ENCODE measurements at places on chromosomes 5 and 9. TPM values are rescaled to one million over a fixed set of nuclear protein-coding genes. Genes with fewer than 3 reads are reported as not detected.

DNA sequence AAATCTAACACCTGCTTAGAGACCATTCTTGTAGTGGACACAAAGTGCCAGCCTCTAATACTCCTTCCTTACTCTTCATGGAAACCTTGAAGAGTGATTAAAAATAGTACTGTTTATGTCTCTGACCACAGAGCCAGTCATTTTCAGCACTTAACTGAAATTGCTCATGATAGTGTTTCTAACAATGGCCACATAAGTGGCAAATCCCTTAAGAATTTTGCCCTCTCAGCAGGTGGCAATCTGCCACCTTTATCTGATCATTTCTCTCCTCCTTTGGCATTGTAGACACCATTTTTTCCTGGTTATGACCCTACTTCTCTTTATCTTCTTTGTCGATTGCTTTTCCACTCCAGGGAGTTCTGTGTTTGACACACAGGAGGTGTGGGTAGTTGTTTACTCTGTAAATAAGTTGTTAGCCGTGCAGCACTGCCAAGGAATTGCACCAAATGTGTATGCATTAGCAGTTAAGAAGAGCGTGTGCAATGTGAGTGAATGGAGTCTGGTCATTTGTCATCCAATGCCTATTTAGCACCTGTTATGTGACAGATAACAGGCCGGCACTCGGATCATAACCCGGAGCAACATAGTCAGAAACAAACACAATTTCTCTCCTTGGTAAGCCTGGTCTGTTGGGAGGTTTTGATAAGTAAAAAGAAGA, 36.8 kb upstream of the STARD4 start:
- no peak for DNase-seq

DNA sequence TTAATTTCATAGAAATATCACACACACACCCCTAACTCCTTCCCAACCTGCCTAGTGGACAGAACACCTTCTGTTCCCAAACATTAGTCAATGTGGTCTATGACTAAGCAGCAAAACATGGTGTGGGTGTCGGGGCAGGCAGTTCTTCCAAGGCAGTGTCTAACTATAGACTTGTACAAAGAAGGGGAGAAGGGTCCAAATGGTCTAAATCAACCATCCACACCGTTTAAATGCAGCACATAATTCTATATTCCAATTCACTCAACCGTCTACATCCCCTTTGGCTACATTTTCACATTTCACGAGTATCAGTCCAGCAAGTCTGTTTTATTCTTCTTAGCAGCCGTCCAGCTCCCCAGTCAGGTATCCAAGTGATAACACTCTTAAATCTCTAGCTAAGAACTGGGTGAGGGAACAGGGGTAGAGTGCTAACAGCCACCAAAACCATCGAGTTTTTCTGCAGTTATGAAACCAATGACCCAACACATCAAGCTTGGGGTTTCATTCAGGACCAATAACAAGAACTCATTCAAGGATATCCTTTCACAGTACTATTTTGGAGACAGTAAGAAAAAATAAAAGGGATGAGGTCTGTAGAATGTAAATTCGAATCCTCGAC, 3.3 kb downstream of the ZNF608 start:
- peak; percentile 70 for DNase-seq

DNA sequence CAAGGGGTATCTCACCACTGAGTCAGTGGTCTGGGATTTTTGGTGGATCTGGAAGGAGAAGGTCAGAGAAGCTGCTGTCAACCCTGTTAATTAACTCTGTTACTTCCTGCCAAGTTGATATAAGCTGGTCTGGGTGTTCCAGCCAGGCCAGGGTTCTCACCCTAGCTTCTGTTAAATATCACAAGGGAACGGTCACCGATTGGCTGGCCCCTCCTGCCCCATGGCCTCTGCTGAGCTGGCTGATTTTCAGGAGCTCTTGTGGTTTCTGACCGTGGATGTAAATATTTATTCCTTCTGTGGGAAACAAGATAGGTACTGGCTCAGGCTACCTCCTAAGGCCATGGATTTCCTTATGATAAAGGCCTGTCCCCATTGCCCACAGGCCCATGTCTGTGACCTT, 1.0 kb downstream of the ADAMTS13 start:
- no peak for DNase-seq

The DOCK8 gene
- polyA plus RNA-seq, result 1.5 TPM

DNA sequence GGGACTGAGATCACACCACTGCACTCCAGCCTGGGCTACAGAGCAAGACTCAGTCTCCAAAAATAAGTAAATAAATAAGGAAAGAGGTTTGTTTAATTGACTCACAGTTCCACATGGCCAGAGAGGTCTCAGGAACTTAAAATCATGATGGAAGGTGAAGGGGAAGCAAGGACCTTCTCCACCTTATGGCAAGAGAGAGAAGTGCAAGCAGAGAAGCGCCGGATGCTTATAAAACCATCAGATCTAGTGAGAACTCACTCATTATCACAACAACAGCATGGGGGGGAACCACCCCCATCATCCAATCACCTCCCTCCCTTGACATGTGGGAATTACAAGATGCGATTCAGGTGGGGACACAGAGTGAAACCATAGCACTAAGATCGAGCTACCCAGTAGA, 22.8 kb upstream of the RGMB start:
- no peak for DNase-seq

DNA sequence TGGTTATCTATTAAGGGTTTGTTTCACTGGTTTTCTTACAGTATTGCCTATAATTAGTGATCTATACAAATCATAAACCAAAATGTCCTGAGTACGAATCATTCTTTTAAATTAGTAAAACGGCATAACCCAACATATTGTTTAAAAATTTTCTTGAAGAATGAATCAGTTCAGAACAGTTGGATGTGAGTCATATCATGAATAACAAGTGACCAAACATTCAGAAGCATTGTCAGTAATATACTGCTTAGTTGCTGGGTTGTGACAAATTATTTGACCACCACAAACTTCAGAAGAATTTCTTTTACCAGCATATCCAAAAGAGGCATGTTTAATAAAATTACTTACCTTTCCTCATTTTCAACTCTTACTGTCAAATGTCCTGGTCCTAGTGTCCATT, 111.2 kb downstream of the UNC13B start:
- DNase-seq, result no peak

- no peak for DNase-seq
Measured at GRCh38 chr9:79134654-79135053, 437.1 kb upstream of the TLE4 start.

DNA sequence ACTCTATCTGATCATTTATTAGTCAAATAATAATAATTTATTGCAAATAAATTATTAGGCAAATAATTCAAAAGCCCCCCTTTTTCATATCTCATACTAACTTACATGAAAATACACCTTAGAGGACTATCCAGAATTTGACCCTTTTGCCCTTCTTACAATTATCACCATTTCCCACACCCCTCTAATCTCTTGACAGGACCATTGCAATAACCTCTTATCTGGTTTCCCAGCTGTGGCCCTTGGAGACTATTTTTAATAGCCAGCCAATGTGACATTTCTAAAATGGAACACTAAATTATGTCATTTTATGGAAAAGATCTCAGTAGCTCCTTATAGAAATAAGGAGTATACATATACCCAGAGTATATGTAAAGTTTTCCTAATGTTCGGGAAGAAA, 588.4 kb upstream of the COX7C start:
- DNase-seq, result no peak

- DNase-seq, result no peak
Measured at GRCh38 chr5:163453705-163454104, 6.2 kb downstream of the NUDCD2 start.

DNA sequence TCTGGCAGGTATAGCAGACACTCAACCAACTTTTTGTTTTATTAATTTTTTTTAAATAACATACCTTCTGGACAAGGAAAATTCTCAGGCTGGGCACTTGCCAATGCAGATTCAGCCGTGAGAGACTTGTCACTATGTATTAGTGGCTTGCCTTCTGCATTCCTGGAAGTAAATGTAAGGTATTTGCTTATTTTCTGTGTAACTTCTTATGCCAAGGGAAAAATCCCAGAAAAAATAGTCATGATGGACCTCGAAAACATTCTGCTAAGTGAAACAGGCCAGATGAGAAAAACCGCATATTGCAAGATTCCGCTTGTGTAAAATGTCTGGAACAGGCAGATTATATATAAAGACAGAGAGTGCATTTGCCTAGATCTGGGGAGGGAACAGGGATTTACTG, 260.3 kb upstream of the DAPK1 start:
- no peak for DNase-seq

DNA sequence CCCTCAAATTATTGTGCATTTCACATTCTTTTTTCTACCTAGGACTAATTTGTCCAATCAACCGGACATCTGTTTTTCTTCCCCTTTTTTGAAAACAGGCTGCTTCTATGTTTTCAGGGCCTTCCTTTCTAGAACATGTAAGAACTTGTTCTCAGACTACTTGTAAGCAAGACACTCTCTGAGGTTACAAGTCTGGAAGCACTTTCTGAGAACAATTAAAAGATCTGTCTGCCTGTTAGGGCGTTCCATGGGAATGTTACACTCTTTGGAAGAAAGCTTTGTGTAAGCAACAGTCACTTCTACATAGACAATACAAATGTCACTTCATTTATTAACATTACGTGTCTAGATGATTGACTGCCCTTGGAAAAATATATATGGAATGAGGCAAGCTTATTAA, 50.9 kb upstream of the HSPB3 start:
- DNase-seq, result peak; percentile 59

- no peak for DNase-seq
Measured at GRCh38 chr5:159211729-159212174, 2.4 kb upstream of the RNF145 start.

DNA sequence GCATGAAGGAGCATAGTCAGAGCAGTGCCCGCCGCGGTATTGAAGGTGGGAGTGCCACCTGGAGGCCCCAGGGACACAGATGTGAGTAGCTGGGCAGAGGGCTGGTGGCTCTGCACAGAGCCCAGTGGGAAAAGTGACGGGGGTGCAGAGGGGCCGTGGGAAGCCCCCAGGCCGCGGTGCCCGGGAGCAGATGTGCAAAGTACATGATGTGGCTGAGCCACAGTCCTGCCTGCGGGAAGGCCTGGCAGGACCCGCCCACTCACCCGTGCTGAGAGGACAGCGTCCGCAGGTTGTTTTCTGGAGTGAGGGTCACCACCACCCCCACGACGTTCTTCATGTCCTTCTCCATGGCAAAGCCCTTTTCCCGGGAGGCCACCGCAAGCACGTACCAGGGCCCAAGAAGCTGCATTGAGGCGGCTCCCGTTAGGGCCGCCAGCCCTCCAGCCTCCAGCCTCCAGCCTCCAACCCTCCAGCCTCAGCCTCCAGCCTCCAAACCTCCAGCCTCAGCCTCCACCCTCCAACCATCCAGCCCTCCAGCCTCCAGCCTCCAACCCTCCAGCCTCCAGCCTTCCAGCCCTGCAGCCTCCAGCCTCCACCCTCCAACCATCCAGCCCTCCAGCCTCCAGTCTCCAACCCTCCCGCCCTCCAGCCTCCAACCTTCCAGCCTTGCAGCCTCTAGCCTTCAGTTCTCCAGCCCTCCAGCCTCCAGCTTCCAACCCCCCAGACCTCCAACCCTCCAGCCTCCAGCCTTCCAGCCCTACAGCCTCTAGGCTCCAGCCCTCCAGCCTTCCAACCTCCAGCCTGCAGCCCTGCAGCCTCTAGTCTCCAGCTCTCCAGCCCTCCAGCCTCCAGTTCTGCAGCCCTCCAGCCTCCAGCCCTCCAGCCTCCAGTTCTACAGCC, 914 bp downstream of the LCN6 start:
- DNase-seq, result no peak

DNA sequence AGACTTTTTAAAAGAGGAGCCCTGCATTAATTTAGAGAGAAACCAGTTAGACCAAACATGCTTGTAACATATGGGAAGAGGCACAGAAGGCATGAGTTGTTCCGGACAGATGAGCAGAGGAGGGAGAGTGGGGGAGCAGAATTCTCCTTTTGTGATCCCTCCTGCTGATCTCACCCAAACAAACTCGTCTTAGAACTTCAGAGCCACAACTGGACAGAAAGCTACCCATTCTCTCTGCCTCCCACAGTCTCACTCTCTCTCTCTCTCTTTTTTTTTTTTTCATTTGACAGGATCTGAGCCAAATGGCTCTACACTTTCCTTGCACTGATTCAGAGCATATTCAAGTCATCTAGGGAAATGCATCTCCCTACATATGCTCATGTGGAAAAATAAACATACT, 196.0 kb upstream of the PAPPA start:
- no peak for DNase-seq

The TEX48 gene
- not detected for polyA plus RNA-seq

The SAPCD2 gene
- polyA plus RNA-seq, result 1.2 TPM

Data from keratinocyte (primary cell).